ENCODE measurements at places on chromosomes 1 and 21.

DNA sequence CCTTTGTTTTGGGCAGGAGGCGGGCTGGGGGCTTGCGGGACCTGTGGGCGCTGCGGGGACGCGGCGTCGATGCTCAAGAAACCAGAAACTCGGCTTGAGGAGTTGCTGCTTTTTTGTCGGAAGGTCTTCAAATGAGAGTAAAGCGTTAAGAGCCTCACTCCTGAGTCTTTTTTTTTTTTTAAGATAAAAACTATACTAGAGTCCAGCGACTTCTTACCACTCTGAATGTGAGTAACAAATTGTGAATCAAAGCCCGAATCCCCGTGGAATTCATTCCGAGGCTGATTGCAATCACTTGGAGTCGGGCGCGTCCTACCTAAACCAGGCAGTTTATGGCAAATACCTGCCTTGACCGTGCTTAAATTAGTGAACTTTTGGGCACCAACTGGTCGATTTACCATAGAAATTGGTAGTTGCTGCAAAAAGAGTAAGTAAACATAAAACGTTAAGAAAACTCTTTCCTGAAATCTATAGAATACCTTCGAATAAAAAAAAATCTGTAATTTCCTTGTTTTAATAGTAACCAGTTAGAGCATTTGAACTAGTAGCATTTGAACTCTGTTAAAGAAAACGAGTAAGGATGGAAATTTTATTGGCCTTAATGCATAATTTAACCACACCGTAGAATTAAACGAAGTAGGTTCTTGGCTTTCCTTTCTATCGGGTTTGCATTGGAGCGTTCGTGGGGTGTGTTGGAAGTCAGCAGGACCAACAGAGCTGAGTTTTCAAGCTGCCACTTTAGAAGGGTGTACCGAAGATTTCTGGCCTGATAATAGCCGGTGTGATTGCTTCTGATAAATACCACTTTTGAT is 769 bp downstream of the GPSM2 start:
- DNase-seq, result no peak

GRCh38 chr21:43873673-43874072 is 8.7 kb downstream of the AGPAT3 start:
- no peak for DNase-seq

GRCh38 chr1:231666220-231666936 is 39.8 kb downstream of the DISC1 start:
- no peak for DNase-seq

GRCh38 chr1:70809069-70809468 is 238.5 kb downstream of the PTGER3 start:
- DNase-seq, result no peak

- no peak for DNase-seq
Observed at GRCh38 chr21:15051644-15052458, 12.9 kb downstream of the NRIP1 start.

GRCh38 chr1:223189903-223190724 is 47.1 kb upstream of the TLR5 start:
- no peak for DNase-seq

DNA sequence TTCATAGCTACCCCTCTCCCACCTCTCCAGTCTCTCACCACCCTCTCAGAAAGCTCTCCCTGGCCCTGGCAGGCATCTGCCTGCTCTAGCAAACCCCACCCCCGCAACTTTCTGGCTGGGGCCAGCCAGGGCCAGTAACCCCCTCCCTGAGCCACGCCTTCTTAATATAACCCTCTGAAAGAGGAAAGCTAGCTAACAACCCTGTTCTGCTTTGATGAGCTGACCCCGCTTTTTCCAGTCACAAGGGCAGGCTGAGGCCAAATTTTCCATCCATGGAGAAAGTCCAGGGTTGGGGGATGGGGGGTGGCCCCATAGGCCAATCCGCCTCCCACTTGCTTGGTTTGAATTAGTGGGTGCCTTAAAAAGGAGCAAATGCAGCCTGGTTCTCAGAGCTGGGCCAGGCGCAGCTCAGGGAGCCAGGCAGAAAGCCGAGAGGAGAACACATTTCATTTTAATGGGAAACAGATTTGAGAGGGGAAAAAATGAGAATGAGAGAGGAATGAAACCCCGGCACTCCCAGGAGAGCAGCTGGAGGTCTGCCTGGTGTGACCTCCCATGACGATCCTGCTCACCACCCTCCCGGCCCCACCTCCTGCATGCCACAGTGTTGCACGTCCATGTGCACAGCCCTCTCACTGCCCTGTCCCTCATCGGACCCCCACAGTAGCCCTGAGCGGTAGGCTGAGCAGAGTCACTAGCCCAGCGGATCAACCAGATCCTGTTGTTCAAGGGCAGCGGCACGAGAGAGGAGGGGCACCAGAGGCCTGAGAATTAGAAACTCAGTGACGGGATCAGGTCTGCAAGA is 62.3 kb downstream of the OPTC start:
- no peak for DNase-seq

GRCh38 chr21:26501495-26502021 is 71.5 kb downstream of the CYYR1 start:
- DNase-seq, result no peak

- no peak for DNase-seq
Observed at GRCh38 chr21:44962403-44962966, 22.7 kb downstream of the SLX9 start.

GRCh38 chr1:164659621-164660411 is 100.8 kb downstream of the PBX1 start:
- no peak for DNase-seq
